Activated CD8-positive, alpha-beta memory T cell treated with anti-CD3 and anti-CD28 coated beads, Interleukin-2, amount 50 U/mL, for 4 hours (primary cell): ENCODE measurements at places on chromosomes 6 and 20.

DNA sequence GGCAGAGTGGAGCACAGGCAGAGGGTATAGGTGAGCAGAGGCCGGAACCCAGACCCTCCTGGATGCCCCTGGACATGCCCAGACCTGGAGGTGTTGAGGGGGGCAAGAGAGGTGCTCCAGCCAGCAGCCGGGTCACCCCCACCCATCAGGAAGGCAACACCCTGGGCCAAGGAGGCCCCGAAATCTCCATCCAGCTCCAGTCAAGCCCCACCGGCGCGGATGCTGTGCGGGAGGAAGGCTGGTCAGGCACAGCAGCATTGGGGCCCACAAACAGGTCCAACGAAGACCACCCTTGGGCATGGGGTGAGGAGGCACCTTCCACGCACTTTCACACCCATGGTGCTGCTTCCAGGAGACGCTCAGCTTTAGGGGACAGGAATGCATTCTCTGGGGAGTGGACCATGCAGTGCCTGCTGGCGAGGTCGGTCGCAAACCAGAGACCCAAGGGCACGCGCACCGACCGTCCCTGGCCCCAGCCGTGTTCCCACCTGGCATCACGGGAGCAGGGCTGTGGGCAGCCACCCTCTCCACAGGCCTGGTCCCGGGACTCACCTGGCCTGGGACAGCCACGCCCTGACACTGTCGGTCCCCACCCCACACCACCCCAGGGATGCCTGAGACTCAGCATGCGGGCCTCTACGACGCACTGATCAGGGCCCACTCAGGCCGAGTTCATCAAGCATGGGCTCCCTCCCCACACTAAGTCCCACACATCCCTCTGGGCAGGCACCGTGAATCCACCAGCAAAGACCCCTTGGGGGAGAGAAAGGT is 43.6 kb upstream of the ZBP1 start:
- peak; percentile 14 for DNase-seq

- DNase-seq = no peak
These were observed 256.5 kb downstream of the SOD2 start for GRCh38 chr6:159436581-159436980.

- no peak for DNase-seq
These were observed 20.0 kb upstream of the ZNF165 start for GRCh38 chr6:28060405-28060804.

GRCh38 chr6:4294636-4295035 is 159.3 kb upstream of the ECI2 start:
- DNase-seq = no peak

GRCh38 chr6:133983099-133983939 is 30.3 kb downstream of the TBPL1 start:
- DNase-seq = peak; percentile 56

DNA sequence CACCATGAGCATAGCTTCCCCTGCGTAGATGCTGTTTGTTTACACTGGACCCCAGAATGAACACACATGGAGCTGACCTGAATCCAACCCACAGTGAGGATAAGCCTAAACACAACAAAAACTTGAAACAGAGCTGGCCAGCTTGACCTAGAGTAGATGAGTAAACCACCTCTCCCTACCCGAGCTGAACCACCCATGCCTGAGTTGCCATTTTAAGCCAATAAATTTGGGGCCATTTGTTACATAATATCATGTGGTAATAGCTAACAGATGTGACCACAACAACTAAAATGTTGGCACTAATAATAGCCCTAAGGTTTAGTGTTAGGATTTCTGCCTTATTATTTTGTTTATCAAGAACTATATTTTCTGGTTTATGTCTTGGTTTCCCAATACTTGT is 103.2 kb upstream of the GRIK2 start:
- DNase-seq = no peak

GRCh38 chr6:139448998-139449610 is 74.7 kb upstream of the CITED2 start:
- no peak for DNase-seq

- DNase-seq = no peak
These were observed 53.7 kb downstream of the HNF4A start for GRCh38 chr20:44409132-44409600.

DNA sequence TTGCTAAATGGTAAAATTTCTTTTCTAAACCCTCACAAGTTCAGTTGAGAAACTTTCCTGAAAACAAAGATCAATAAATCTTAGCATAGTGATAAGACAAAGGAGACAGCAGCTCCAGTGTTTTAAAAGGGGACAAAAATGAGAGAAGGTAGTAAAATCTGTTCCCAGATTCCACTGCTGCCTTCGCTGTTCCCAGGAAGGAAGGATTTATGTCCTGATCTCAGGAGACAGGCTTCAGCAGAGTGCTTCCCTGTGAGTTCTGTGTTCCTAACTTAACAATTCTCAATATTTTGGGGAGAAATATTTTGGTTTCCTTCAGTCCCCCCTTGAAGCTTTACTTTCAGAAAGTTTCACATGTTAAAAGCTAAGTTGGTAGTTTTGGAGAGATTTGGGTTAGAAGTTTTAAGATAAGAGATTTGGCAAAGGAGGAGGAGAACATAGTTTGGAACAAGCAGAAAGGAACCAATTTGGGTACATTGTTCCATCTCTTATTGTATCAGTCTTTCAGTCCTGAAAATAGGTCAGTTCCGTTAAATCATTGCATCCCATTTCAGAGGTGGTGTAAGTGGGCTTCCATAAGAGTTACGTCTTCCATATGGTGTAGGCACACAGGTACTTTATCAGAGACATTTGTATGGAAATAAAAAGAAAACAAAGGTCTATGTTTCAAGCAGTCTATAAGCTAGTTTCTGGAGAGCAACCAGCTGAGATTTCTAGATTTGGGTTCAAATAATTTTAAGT is 20.8 kb downstream of the IRF4 start:
- DNase-seq = no peak

GRCh38 chr20:21064924-21065323 is 41.2 kb downstream of the LINC00237 start:
- no peak for DNase-seq

GRCh38 chr6:81130969-81131368 is 621.5 kb downstream of the TENT5A start:
- DNase-seq = no peak

GRCh38 chr6:113481458-113481857 is 375.7 kb upstream of the MARCKS start:
- no peak for DNase-seq

GRCh38 chr6:149884617-149885016 is 13.3 kb downstream of the RAET1E start:
- DNase-seq = no peak

DNA sequence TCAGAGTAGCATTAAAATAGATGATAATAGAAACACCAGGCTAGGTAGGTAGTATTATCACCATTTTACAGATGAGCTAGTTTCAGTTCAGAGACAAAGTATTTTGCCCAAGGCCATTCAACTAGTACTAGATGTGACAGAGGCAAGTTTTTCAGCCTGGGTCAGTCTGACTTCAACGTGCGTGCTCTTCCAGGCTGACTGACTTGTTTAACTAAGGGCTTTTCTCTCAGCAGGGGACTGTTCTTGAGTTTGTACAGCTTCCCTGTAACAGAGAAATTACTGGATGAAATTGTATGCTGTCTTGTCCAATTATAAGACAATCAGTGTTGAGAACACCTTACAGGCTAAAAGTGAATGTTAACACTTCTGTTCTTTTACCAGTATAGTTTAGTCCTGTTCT is 333.5 kb upstream of the MAN1A1 start:
- DNase-seq = no peak

DNA sequence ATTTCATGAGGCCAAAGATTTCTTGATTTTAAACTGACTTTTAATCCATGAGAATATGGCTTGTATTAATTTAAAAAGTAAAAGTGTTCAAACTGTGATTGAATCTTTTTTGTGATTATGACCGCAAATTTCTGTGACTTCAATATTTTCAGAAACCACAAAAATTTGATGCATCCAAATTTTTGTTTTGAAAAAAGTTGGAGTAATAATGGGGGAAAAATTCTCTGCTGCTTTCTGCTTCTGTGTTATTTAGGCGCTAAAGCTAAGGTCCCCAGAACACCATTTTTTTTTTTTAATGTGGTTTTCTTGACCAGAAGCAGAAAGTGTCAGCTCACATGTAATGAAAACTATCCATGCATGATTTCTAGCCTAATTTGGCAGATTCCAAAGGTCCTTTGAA is 65.3 kb downstream of the GRIK2 start:
- DNase-seq = no peak

- DNase-seq = peak; percentile 7
These were observed 88.2 kb upstream of the BHLHE23 start for GRCh38 chr20:63094767-63095499.

DNA sequence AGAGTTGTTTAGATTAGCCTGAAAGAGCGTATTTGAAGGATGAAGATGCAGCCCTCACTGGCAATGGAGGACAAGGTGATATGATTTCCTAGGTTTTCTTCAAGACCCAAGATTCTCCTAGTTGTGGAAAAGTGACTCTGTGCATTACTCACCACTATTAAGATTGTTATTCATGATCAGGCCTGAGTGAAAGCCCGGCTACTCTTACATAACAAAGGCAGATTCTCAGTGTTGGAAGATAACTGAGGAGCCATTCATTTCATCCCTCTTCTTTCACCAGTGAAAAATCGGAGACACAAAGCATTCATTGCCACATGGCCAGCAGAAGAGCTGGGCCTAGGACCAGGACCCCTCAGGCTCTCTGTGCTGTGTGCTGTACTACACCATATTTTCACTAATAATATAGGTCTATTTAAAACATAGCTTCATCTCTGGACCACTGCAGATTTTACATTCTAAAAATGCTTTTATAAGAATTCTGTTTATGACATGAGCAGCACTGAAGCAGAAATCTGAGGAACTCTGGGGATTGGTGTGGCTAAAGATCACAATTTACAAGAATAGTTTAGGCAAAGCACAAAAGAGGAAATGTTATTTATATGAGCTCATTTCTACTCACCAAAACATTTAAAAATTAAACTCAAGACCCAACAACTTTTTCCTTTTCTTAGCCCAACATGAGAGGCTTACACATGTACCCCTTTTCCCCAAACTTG is 181.9 kb upstream of the CCN2 start:
- DNase-seq = no peak

DNA sequence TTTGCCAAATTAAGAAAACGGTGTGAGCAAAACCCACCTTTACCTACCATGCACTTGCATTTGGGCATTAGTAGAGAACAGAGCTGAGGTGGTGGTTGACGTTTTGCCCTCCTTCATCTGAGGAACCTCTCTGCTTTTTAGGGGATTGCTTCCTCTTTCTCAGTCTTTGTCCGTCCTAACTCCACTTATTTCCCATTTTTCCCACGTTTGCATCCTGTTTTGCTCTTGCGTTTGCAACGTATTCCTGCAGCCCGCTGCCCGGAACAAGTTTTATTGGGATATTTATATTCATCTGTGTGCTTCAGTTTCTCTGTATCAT is 374 bp upstream of the SERINC1 start:
- DNase-seq = no peak

- DNase-seq = no peak
These were observed 47.2 kb downstream of the TOX2 start for GRCh38 chr20:43961541-43962471.

DNA sequence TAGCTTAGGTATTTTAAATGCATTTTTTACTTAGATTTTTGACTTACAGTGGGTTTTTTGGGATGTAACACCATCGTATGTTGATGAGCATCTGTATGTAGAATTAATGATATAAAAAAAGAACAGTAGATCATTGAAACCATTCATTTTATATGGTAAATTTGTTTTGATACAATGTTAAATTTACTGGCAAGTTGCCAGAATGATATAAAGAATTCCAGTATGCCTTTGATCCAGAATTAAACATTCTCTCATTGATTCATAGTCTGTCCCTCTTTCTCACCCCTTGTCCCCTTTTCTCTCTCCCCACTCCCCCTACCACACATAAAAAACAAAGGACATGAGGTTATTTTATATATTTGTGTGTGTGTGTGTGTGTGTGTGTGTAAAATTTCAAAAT is 45.3 kb downstream of the VTA1 start:
- no peak for DNase-seq

DNA sequence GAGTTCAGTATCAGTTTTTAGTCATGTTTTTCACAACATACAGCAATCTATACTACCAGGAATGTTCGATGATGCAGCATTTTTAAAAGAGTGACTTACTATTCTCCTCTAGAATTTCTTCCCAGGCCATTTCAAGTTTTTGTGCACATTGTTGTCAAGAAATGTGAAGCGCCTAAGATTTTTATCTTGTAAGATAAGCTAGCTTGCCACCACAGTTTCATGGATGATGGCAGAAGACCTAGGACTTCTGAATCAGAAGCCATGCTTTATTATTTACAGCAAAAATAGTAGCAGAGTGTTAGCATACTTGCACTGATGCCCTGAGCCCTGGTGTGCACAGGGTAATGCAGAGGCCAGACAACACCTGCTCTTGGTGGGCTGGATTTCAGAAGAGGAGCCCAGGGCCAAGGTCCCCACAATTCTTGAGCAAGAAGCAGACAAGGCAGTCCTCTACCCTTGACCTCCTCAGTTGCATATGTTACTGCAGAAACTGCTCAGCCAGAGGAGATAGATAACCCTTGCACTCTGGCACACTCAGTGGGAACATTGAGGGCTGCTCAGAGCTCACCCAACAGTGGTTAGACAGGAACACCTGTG is 99.2 kb downstream of the QKI start:
- DNase-seq = no peak

DNA sequence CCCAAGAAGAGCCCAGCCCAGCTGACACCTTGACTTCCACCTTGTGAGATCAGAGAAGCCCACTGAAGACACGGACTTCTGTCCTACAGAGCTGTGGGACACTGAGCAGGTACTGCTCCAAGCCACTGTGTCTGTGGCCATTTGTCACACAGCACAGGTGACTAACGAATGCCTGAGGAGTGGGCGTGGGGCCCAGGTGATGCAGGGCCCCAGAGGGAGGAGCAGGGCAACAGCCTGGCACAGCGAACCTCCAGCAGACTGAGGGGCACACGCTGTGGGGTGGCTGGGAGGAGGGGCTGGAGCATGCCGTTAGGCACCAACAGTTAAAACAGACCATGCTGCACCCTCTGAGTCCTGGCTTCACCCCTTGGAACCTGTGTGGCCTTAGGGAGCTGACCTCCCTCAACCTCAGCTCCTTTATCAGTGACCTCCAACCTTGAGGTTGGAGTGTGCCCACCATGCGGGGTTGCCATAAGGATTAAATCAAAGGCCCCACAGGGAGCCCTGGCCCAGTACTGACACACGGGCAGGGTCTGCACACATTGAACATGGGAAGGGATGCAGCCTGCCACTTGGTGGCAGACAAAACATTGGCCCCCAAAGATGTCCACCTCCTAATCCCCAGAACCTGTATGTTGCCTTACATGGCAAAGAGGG is 119.9 kb upstream of the CST7 start:
- DNase-seq = no peak

- DNase-seq = no peak
These were observed 58.0 kb downstream of the E2F3 start for GRCh38 chr6:20459682-20460081.

GRCh38 chr6:129923530-129924250 is 62.6 kb upstream of the TMEM244 start:
- DNase-seq = no peak

DNA sequence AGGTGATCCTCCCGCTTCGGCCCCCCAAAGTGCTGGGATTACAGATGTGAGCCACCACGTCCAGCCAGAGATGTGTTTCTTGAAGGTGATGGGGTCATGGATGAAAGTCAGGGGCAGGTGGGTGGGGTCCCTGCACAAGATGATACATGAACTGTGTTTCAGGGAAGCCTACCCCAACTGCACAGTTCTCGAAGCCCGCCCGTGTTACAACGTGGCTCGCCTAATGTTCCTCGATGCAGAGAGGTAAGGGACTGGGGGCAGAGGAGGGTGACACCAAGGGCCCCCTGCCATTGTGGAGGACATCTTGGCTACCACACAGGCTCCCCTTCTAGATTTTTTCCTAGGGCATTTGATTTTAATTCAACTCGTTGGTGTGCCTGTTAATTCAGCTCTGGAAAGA is 11.9 kb upstream of the CAPN11 start:
- no peak for DNase-seq

GRCh38 chr20:38573413-38573812 is 7.6 kb upstream of the ADIG start:
- DNase-seq = no peak
